ENCODE measurements at places on chromosomes 5 and 9.
A peak's percentile ranks its signal among the peaks of the same experiment; 100 is the strongest.

GRCh38 chr5:1034421-1034905 lies 25.9 kb downstream of the NKD2 start:
- DNase-seq, result no peak

DNA sequence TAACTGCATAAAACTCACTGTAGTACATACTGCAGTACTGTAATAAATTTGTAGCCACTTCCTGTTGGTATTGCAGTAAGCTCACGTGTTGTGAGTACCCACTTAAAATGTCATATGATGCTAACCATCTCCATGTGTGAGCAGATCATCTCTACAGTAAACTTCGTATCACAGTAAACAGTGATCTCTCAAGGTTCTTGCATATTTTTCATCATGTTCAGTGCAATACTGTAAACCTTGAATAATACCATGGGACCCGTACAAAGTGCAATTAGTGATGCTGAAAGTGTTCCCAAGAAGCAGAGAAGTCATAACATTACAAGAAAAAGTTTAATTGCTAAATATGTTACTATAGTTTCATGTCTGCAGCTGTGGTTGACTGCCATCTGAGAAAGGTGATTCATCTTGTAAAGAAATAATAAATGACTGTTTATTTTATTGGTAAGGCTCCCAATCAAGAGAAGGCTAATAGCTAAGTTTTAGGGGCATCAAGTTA lies 253.8 kb upstream of the POU5F2 start:
- DNase-seq, result no peak

DNA sequence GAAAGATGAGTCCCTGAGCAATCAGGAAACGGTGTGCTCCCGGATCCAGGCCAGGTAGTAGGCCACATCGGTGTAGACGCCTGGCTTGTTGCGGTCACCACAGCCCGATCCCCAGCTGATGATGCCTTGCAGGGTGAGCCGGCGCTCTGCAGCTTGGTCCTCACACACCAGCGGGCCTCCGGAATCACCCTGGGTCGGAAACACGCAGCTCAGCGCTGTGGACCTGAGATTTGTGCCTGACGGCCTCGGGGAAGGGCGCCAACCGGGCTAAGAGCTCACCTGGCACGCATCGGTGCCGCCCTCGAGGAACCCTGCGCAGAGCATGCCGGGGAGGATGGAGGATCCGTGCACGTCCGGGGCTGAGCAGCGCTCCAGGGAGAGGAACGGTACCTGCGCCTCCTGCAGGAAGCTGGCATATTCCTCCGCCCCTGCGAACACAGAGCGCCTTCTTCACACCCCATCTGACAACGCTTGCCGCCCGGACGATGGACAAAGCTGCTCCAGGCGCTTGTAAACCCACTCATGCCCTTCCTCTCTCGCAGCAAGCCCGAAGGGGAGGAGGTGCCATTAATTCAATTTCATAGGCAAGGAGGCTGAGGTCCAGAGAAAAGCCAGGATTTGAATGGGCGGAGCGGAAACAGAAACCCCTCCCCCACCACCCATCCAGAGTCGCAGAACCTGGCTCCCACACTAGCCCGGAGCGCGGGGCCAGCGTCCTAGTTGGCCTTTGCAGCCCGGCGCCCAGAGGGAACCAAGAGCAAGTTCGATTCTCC lies 2.0 kb upstream of the PFN3 start:
- DNase-seq, result peak; percentile 47

DNA sequence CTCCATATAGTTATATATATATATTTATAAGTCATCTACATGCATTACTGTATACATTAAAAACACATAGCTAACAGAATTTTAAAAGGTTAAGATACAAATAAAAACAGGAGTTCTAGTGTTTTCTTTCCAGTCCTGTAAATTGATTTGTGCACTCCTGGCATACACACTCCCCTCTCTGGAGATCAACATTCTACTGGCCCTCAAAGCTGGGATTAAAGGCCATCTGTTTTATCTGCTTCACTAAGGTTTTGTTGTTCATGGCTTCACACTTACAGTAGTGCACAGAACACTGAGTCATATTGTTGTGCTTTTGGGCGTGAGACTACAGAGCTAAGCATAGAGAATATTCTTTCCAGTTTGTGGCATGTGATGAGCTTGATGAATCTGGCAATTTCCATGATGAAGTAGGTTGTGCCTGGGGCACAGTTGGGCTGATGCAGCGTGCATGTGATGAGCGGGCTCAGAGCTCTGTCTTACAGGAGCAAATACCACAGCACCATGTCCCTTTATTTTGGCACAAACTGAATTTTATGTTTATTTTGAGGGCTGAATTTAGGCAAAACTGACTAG lies 98.2 kb downstream of the TAF11L14 start:
- DNase-seq, result no peak

- DNase-seq, result no peak
Measured at GRCh38 chr9:31908891-31909480, 475.5 kb upstream of the ACO1 start.
